Fibroblast of lung (primary cell): ENCODE measurements at places on chromosomes 12 and 14. TPM values are rescaled to one million over a fixed set of nuclear protein-coding genes. Genes with fewer than 3 reads are reported as not detected.
A peak's percentile ranks its signal among the peaks of the same experiment; 100 is the strongest.

- no peak for DNase-seq
These were observed 50.5 kb downstream of the TTC9 start for GRCh38 chr14:70692210-70692609.

The TAS2R42 gene
- polyA plus RNA-seq = not detected in 2 replicates

The PAPLN gene
- 1.3 and 1.4 TPM in 2 replicates for polyA plus RNA-seq

DNA sequence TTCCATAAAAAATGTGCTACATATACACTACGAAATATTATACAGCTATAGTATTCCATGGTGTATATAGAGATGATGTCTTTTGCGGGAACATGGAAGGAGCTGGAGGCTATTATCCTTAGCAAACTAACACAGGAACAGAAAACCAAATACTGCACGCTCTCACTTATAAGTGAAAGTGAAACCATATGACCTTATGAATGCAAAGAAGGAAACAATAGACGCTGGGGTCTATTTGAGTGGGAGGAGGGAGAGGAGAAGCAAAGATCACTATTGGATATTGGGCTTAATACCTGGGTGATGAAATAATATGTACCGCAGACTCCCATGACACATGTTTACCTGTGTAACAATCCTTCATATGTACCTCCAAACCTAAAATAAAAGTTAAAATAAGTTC is 142.8 kb downstream of the LRFN5 start:
- DNase-seq = peak; percentile 1

The RASSF9 gene
- 0.08 and 0.37 TPM in 2 replicates for polyA plus RNA-seq
